Hematopoietic multipotent progenitor cell treated with erythropoietin and hydrocortisone succinate and interleukin-3 and kit ligand, for 15 days (in vitro differentiated cells): ENCODE measurements at places on chromosomes 7 and 10.

GRCh38 chr10:33157103-33157502 is 177.4 kb downstream of the NRP1 start:
- DNase-seq, result no peak

GRCh38 chr10:28669227-28670173 is 7.8 kb upstream of the BAMBI start:
- DNase-seq, result no peak

DNA sequence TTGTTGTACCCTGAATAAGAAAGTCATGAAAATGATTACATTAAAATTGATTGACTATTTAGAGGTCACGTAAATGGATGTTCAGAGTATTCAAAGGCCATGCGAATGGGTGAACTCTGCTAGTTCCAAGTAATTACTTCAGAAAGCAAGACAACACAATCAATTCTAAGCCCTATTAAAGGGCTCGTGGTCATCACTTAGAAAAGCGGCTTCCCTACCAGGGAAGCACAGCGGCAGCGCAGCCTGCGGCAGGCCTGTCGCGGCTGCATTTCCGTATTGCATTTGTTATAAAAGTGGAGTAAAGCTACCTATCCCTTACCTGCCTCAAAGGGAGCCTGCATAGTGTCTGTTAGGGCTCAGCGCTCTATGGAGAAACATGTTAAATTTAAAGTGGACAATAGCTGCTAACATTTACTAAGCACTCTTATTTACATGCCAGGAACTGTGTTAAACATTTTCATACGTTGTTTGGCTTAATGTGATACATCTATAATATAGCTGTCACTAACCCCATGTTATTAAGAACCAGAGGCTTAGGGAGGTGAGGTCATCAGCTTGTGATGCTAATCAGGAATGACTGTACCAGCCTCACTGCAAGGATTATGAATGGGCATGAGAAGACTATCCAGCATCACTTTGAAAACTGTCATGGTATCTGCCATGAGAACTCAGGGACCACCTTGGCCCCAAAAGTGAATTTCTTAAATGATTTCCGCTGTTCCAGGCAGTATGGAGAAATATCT is 187.5 kb downstream of the CELF2 start:
- no peak for DNase-seq

DNA sequence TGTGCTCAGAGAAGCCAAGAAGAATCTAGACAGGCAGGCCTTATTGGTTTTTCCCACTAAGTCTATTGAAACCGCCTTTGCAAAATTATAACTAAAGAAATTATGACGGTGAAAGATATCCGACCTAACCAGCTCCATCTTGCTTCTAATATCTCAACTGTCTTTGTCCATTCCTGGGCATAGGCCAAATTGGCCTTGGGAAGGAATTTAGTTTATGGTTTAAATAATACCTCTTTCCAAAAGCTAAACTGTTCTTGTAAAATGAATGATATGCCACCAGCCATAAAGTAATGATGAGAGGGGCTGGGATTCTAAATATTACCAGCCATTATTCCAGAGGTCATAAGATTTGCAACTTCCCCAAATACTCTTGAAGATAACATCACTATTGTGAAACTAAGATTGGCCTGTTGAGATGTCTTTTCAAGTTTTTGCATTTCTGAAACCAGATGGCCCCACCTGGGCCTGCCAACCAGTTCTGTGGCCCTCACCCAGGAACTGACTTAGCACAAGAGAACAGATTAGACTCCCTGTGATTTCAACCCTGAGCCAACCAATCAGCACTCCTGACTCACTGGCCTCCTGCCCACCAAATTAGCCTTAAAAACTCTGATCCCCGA is 41.2 kb upstream of the SLC35G1 start:
- DNase-seq, result no peak

GRCh38 chr10:100979791-100980272 is 7.5 kb downstream of the MRPL43 start:
- no peak for DNase-seq

DNA sequence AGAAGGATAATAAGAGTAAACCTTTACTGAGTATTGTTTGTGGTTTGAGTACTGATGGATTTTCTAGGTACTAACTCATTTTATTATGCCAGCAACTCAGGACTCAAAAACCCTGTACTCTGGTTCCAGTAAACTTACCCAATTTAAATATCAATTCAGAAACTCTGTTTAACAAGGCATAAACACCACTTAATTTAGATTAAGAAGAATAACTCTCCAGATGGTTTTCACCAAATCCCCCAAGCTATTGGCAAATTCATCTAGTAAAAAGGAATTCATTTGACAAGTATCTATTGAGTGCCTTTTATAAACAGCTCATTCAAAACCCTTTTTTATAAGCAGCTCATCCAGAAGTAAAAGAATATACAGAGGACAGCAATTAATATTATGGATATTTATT is 572.4 kb downstream of the PHTF2 start:
- DNase-seq, result no peak

DNA sequence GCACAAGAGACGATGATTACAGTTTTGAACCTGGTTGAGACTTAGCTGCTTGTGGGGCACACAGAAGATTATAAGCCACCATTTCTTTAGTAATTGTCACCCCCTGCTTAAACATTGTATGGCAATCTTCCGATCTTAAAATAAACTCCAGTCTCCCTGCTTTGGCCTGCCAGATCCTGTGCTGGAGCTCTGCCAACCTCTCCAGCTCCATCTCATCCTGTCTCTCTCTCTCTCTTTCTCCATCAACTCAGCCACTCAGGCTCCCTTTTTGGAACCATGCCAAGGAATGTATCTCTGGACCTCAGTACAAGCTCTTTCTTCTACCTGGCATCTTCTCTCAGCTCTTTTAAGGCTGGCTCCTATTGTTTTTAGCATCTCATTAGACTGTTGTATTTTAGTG is 1053.2 kb downstream of the REEP3 start:
- DNase-seq, result no peak

DNA sequence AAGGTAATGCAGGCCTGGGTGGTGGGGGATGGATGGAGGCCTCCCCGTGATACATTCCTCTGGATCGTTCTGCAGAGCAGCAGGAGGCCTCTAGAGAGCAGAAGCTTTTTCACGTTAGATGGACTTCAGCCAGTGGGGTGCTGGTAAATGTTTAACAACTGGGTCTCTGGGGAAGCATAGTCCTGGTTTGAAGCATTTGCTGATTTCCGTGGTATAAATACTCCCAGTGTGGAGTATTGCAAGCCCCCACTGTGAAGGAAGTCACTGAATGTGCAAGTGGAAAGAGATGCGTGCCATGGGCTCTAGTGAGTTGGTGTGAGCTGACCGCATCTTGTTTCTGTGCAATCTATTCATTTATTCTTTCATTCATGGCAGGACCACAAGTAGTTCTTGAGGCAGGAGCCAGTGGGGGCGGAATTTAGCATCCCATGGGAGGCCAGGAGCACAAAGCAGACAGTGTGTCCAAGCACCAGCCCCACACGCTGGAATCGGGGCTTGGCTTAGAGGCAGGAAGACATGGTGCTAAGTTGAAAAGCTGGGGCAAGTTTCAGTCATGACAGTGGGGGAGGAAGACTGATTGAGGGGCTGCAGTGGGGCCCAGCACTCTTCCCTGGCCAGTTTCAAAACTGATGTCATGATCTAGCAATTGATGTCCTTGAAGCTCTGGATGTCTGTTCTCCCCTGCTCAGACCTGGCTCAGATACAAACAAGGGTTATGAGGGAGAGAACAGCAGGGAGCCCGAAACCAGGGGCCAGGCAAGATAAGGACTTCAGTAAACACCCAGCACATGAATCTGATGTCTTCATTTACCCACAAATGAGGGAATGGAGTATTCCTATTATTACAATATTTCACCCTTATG is 280.9 kb upstream of the LYZL1 start:
- DNase-seq, result no peak

GRCh38 chr7:147033641-147034040 is 917.0 kb downstream of the CNTNAP2 start:
- no peak for DNase-seq

- no peak for DNase-seq
Observed at GRCh38 chr10:30352377-30352776, 3.3 kb upstream of the MTPAP start.

- no peak for DNase-seq
Observed at GRCh38 chr10:101047268-101047667, 14.5 kb upstream of the KAZALD1 start.

DNA sequence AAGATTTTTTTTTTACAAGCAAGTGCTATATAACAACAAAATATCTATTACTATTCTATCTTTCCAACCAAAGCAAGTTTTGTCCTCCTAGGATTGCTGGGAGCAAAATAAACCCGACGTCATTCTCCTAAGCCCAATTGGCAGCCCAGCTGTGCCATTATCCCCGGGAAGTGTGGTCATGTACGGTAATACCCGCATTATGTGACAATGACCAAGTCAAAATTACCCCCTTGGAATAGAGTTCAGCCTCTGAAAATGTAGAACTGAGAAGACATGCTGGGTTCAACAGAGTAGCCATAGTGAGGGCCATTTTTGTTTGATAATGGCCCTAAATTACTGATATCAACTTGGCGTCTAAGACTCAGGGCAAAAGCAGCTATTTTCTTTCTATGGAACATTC is 215.5 kb downstream of the LRRTM3 start:
- no peak for DNase-seq

DNA sequence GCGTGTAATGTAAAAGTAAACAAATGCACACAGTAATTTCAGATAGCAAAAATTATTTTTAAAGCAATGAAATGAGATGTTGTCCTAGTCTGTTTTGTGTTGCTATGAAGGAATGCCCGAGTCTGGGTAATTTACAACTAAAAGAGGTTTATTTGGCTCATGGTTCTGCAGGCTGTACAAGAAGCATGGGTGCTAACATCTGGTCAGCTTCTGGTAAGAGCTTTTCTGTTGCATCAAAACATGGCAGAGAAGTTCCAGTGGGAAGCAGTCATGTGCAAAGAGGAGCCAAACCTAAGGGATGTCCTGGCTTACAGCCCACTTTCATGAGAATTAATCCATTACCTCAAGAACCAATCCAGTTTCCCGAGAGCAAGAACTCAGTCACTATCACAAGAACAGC is 62.9 kb upstream of the MNX1 start:
- no peak for DNase-seq

DNA sequence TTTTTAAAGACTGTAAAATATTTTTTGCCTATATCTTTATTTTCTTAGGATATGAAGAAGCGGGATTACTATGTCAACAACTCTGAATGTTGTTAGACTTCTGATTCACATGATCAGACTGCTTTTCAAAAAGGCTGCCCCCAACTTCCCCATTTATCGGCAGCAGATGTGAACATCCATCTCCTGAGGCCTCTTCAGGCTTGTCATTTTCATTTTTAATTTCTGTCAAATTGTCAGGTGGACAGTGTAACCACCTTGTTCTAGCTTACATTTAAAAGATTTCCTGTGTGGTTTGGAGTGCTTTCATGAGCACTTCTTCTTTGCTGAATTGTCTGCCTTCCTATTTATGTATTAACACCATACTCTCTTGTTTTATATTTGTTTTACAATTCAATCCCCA is 78.8 kb upstream of the GSDME start:
- no peak for DNase-seq

- DNase-seq, result no peak
Observed at GRCh38 chr10:71939861-71940474, 24.2 kb upstream of the CHST3 start.

GRCh38 chr7:32289651-32290414 is 200.3 kb downstream of the LSM5 start:
- no peak for DNase-seq

GRCh38 chr10:42987121-42987541 is 89.7 kb upstream of the RET start:
- DNase-seq, result no peak

DNA sequence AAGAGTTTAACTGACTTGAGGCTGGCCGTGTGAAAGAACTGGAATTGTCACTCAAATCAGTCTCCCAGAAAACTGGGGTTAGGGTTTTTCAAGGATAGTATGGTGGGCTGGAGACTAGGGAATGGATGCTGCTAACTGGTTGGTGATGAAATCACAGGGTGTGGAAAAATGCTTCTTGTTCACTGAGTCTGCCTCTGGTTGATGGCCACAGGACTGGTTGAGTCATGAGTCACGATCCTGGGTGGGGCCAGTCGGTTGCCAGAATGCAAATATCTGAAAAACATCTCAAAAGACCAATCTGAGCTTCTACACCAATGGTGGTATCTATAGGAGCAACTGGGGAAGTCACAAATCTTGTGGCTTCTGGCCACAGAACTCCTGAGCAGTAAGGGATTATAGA is 16.3 kb upstream of the BAMBI start:
- DNase-seq, result no peak

- no peak for DNase-seq
Observed at GRCh38 chr7:49631960-49632359, 141.5 kb upstream of the VWC2 start.

GRCh38 chr7:92460109-92460508 is 12.8 kb downstream of the GATAD1 start:
- no peak for DNase-seq

DNA sequence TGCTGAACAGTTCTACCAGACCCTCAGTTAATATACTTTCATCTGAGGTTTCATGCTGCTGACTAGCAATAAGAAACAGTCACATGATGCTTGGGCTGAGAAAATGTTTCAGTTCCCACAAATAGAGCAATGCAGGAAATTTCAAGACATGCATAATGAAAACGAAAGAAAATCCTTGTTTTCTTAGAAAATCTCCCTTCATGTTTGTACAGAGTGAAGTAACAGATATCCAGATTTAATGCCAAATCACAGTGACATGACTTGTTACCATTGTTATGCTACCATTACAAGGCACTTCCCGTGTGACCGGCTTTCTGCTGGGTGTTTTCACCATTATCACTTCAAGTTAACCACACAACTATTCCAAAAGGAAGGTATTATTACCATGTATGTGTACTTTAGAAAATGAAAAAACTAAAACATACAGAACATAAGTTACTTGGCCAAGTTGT is 121.7 kb downstream of the DOCK4 start:
- no peak for DNase-seq

DNA sequence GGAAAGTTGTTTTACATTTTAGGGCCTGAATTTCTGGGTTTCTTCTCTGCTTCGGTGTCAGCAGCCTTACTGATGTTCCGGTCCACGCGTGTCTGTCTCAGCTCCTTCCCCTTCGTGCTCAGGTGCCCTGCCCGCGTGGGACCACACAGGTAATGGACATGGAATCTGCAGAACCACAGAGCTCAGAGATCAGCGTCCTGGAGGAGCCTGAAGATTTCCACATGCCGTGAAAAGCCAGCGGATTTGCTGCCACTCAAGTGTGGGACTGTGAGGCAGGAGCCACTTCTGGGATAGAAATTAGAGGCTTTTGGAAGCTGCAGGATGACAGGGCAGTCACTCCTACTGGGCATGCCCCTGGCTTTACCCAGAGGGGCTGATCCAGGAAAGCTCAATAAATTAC is 666.1 kb upstream of the FOXK1 start:
- DNase-seq, result no peak

- DNase-seq, result no peak
Observed at GRCh38 chr10:8444630-8445029, 390.1 kb downstream of the GATA3 start.
